ENCODE measurements at places on chromosomes 11 and 22. TPM values are rescaled to one million over a fixed set of nuclear protein-coding genes. Genes with fewer than 3 reads are reported as not detected.

DNA sequence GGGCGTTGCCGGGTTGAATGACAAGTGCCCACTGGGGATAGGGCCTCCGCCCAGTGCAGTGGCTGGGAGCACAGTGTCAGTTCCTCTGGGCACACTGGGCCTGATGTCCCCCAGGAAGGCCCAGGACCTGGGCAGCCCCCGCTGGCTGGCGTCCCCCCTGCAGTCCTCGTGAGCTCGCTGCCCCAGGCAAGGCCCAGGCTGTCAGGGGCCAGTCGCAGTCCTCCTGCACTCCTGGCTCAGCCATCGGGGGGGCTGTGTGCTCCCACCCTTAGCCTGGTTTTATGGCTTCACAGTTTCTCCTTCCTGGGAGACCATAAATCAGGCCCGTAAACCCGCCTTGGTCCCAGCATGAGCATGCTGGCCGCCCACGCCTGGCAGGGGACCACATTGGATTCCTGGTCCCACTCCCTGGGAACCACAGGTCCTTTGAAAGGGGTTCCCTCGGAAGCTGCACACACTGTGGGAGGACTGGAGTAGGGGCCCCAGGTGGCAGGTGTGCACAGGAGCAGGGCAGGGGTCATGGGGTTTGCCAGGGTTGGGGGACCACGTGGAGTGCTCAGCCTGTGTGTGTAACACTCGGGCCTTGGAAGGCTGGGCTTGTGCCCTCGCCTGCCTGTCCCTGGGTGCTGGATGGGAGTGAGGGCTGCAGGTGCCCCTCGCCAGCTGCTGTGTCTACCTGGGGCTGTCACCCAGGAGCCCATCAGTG is 113.6 kb downstream of the KCNQ1OT1 start:
- DNase-seq = no peak

GRCh38 chr11:126997196-126997595 is 3.4 kb downstream of the KIRREL3 start:
- no peak for DNase-seq

GRCh38 chr11:47541070-47541469 is 11.9 kb downstream of the CELF1 start:
- no peak for DNase-seq

DNA sequence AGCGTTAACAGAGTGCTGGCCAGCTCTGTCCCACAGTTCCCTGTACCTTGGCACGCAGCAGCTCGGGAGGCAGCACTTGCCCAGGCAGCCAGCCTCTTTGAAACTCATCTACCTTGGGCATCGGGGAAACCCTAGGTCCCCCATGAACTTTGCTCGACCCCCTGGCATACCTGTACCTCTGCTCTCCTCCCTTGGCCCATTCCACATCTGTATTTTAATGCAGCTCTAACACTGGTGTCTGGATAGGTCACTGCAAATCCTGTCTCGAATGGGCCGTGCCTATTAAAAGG is 304.1 kb downstream of the TBC1D22A start:
- DNase-seq = no peak

DNA sequence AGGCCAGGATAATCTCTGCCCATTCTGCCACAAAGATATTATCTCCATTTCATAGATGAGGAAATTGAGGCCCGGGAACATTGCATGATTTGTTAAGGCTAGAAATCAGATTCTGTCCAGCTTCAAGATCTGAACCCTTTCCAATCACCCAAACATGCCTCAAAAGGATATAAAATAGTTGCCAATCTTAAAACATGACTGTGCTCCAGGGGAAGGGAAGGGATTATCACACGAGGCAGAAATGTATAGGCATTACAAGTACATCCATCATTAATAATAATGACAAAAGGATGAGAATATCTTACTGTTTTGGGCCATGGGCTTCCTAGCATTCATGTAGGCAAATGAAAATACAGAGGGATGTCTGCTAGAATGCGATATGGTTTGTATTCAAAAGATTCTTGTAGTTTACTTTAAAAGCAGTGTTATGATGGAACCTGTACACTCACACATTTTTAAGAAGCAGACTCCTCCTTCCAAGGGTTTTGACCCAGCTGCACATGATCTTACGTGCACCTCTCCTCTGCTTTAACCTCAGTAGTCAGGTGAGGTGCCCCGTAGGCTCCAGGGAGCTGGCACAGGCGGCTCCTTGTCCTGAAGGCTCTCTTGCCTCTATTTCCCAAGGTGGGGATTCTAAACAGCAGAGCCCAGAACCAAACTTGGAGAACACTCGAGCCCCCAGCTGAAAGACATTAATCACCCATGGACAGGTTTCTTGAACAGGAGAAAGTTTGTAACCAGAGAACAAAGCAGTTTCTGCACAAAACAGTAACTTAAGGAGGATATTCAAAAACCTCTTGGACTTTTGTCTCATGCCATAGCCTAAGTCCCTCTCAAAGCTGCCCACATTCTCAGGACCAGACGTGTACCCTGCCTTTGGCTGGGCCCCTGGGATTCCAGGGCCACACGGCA is 36.0 kb downstream of the PARVA start:
- DNase-seq = no peak

DNA sequence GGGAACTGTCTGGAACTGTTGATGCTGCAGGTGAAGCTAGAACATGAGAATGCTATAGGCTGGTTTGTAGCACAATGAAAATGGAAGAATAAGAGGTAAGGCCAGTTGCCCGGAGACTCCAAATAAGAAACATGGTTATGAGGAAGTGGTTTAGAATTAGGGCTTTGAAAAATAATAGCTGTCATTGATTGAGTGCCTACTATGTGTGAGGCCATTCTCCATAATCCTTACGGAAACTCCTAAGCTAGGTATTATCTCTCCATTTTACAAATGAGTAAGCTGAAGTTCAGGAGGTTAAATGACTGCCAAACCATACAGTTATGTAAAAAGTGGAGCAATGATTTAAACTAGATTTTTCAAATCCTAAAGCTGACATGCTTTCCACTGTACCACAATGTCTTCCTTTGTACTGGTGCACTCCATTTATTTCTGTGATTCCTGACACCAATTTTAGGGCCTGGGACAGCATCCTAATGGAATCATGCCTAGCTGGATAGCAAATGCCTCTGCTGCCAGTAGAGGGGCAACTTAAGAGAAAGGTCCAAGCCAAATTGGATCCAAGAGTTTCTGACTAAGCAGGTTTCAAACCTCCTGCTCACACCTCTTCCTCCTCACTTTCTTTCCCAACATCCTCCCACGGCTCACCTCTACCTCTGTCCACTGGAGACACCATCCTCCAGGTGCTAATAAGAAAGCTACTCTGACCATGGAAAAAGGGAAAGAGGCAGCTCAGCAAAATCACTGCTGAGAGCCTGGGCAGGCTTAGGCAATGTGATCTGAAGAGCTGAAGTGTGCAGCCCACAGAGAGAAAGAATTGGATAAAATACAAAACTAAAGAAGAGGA is 46.9 kb upstream of the PICALM start:
- no peak for DNase-seq

DNA sequence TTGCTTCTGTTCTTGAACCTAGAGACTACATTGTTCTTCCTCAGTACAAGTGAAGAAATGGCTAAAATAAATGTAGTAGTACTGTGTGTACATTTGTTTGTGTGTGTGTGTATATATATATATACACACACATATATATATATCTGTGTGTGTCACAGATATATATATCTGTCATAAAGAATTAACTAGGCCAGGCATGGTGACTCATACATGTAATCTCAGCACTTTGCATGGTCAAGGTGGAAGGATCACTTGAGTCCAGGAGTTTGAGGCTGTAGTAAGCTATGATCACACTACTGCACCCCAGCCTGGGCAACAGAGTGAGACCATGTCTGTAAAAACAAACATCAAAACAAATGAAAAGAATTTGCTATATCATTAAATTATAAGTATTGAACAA is 164.8 kb downstream of the DYNC2H1 start:
- DNase-seq = no peak

DNA sequence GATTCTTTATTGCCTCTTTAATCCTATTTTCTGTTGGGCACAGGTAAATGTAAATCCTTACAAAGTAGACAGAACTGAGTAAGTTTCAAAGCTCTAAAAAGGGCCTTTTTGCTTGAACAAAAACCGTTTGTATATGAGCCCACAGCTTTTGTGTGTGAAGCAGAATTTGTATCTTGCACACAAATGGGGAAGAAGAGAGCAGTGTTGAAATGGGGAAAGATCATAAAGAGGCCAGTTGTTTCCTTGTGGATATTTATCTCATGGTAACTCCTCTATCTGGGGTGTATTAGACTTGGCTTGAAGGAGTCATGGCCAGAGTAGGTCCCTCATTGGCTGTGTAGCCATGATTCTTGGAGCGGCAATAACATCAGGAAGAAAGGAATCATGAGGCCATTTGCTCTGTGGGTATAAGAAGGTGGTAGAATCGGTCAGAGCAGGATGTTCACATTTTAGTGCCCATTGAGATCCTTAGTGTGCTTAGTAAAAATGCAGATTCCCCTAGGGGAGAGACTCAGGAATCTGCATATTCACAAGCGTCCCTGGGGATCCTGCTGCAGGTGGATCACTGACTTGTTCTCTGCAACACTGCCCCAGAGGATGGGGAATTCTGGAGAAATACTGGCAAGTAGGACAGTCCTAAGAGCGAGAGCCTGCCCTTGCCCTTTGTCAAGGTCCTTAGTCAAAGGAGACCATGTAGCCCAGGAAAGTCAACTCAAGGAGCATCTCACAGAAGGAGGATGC is 126.5 kb downstream of the LDLRAD3 start:
- DNase-seq = no peak

DNA sequence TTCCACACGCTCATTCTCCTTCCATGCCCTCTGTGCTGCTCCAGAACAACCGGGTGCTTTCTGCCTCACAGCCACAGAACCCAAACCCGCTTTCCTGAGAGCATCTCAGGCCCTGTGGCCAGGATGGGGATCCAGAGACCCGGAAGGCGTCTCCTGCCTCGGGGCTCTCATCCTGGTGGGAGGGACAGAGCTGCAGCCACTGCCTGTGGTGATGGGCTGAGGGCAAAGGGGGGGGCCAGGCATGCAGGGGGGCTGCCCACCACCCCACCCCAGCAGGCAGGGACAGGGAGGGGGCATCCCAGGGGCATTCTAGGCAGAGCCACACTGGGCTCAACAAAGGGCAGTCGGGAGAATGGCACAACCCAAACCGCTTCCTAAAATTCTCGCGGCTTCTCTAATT is 41.4 kb downstream of the CERK start:
- DNase-seq = no peak

- DNase-seq = no peak
These were observed 61.8 kb downstream of the MCHR1 start for GRCh38 chr22:40741116-40741515.

DNA sequence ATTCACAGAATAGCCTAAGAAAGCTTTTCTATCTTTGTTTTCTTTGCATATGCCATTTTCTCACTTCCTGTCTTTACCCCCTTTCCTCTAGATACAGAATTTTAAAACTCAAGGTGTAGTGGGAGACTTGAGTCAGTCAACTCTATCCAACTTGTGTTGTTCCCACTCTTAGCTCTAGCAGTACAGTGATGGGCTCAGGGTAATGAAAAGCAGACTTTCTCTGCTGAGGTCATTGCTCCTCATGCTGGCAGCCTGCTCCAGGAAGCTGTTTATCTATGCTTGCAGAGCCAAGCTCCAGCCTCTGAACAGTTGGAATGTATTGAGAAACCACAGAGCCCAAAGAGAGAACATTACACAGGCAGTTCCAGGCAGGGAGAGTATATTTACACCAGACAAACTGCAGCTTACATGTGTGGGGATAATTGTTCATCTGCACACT is 68.1 kb downstream of the CSTPP1 start:
- DNase-seq = peak; percentile 92

- no peak for DNase-seq
These were observed 58.7 kb downstream of the CTTN start for GRCh38 chr11:70456921-70457532.

- DNase-seq = no peak
These were observed 83.7 kb downstream of the STIM1 start for GRCh38 chr11:3939211-3939610.

GRCh38 chr22:36660510-36660840 is 43.1 kb downstream of the CACNG2 start:
- no peak for DNase-seq

The NAALAD2 gene
- polyA plus RNA-seq = 3.2 TPM

The FOLR2 gene
- polyA plus RNA-seq = 21.3 TPM

The KIF18A gene
- not detected for polyA plus RNA-seq

The BATF2 gene
- not detected for polyA plus RNA-seq

The ELMOD1 gene
- 7.5 TPM for polyA plus RNA-seq

The CHRDL2 gene
- 1.1 TPM for polyA plus RNA-seq

The CLCF1 gene
- 3.6 TPM for polyA plus RNA-seq

The TBX1 gene
- 15.9 TPM for polyA plus RNA-seq

The PATE4 gene
- 0.12 TPM for polyA plus RNA-seq

The NCF4 gene
- polyA plus RNA-seq = 3.0 TPM

The FBLN1 gene
- 134 TPM for polyA plus RNA-seq

The CCDC88B gene
- polyA plus RNA-seq = 3.5 TPM

The TPCN2 gene
- polyA plus RNA-seq = 9.6 TPM

The ARHGAP8 gene
- 0.74 TPM for polyA plus RNA-seq

The LMO1 gene
- polyA plus RNA-seq = 2.5 TPM
